ENCODE measurements at places on chromosomes 3 and 15.

GRCh38 chr3:7651274-7651673 lies 790.4 kb downstream of the GRM7 start:
- no peak for DNase-seq

DNA sequence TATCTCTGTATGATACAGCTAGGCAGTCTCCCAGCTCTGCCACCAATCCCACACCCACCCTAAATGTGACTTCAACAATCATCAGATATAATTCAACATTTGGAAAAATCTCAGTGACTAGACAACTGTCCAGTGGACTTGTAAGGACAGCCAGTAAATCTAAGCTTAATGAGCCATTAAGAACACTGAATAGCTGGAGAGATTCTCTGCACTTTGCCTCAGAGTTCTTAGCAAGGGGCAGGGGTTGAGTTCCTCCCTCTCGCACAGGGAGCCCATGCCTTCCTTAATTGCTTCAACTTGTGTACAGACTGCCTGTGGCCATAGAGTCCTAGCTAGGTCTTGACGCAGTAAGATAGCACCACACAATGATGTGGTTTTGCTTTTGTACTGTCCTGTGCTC lies 15.6 kb downstream of the MEX3B start:
- DNase-seq: no peak

- DNase-seq: no peak
Observed at GRCh38 chr15:62521396-62521795, 356.3 kb upstream of the C2CD4B start.

DNA sequence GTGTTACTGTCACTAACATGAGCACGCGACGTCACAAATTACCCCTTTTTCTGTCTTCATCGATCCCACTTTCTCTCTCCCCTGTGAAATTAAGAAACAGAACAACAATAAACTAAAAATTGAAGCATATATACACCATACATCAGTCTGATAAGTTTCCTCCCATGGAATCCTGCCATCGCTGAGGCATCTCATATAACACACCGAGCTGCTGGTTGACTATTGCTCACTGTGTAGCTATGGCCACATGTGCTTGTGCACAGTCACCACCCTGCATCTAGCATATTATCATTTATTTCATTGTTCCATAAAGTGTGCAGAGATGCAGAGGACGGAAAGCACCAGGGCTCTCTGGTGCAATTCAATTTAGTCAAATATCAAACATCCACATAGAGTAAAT lies 777.9 kb upstream of the ARRDC4 start:
- DNase-seq: no peak

- peak; percentile 91 for DNase-seq
Observed at GRCh38 chr3:8458238-8458661, 43.4 kb upstream of the LMCD1 start.

DNA sequence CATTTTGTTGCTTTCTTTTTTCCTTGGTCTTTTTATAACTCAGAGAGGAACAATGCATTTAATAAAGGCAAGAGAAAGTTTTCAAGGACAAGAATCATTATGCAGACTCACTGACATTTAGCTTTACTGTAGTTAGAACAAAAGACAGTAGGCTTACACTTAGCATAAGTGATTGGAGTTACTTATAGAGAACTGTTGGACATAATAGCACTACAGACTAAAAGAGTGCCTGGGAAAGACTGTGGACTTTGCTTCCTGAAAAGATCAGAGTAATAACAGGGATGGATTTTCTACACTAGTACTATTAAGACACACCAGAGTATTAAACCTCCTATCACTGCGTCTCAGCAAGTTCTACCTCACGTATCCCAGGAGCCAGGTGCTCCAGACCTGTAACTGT lies 39.3 kb upstream of the SPRED1 start:
- no peak for DNase-seq

- DNase-seq: no peak
Observed at GRCh38 chr3:72517921-72518424, 330.3 kb downstream of the SHQ1 start.

DNA sequence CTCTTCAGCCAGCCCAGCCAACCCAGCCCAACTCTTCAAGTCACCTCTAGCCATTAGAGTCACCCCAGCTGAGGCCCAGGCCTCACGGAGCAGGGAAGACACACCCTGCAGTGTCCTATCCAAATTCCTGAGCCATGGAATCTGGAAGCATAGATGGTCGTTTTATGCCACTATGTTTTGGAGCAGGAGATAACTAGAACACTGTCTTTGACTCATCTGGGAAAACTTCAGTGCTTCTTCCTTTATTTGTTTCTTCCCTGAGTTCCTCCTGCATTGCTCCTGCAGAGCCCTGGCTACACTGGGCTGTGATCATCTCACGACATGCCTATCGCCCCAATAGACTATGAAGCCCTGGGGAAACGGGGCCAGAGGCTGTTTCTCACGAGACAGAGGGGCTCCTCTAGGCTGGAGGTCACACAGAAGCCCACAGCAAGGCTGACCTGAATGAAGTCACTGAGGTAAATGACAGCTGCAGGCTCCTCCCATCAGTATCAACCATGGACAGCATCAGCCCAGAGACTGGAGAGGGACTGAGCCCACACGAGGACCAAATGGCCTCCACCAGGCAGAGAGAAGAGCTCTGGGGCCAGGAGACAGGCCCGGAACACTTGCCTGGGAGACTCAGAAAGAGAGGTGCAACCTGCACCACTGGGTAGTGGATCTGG lies 22.7 kb downstream of the CRABP1 start:
- no peak for DNase-seq

GRCh38 chr3:157235291-157235690 lies 75.3 kb upstream of the CCNL1 start:
- DNase-seq: no peak

GRCh38 chr3:44981751-44982150 lies 5.7 kb downstream of the EXOSC7 start:
- no peak for DNase-seq

- DNase-seq: no peak
Observed at GRCh38 chr3:195911946-195912270, 3.6 kb upstream of the TNK2 start.

DNA sequence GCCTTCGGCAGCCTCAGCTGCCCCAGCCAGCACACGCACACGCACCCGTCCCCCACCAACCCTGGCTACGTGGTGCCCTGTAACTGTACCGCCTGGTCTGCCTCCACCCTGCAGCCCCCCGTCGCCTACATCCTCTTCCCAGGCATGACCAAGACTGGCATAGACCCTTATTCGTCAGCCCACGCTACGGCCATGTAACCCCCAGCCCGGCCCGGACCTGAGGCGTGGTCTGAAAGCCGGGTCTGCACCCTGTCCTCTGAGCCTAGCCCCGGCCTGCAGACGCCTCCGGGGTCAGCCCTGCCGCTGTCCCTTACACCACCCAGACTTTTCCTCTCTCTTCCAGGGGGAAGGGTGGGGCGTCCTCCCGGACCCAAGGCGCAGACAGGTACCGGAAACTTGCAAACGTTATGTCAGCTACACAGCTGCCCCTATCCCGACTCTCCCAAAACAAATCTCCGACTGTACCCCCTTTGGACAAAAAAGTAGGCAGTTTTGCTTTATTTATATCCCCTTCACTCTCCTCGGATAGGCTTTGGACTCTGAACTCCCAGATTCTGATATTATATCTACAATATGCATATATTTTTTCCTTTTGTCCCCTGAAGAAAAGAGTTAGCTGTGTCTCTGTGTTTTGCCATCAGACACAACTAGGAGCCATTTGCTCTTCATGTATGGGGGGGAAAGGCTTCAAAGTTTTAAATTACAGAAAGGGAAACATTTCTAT lies 1.4 kb downstream of the SOX14 start:
- DNase-seq: no peak
